ENCODE measurements at places on chromosomes 1 and 21.

- no peak for DNase-seq
Measured at GRCh38 chr21:45096217-45096616, 21.8 kb downstream of the ADARB1 start.

GRCh38 chr1:236727521-236727920 lies 41.2 kb downstream of the ACTN2 start:
- no peak for DNase-seq

GRCh38 chr21:34932233-34932632 lies 116.9 kb downstream of the RUNX1 start:
- no peak for DNase-seq

GRCh38 chr21:17795146-17796036 lies 23.8 kb downstream of the C21orf91 start:
- DNase-seq, result no peak

DNA sequence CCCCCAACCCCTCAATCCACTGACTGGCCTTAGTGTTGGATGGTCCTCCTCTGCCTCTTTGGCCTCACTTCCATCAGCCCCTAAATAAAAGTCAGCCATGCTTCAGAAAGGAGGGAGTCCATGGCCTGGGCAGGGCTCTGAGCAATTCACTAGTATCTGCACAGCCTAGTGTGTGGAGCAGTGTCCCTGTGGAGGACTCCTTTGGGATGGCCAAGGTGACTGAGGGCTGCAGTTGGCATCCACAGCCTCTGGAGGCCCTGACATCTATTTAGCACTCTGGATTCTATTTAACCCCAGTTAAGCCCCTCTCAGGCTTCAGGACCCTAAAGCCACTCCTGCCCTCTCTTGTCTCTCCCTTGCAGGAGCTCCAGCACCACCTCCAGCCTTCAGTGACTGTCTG lies 3.6 kb downstream of the THEM5 start:
- no peak for DNase-seq

GRCh38 chr1:37509181-37509580 lies 5.4 kb downstream of the MEAF6 start:
- no peak for DNase-seq

DNA sequence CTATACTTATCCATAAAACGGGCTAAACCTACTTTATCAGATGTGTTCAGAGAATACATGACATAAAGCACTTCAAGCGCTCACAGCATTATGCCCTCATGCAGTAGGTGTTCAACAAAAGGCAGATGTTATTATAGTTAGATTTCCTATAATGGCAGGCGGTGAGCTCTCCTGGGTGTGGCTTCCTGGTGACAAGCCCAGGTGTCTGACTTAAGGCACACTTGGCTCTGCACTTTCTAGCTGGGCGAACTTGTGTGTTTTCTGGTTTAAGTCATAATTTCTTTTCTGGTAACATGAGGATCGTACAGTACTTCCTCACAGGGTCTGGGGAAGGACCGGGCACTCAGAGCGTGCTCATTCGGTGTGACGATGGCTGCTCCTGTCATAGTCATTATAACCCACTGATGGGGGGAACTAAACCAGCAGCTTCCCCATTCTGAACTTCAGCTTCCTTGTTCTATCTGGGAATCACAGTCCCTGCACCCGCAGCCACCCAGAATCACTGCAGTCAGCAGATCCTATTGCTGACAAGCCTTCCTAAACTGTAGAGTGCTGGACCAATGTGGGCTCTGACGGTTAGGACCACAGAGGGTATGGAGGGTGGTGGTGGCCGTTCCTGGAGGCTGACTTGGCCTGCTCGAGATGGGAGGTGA lies 52.8 kb downstream of the IGSF21 start:
- DNase-seq, result no peak

GRCh38 chr1:214224611-214225354 lies 56.2 kb upstream of the SMYD2 start:
- no peak for DNase-seq

DNA sequence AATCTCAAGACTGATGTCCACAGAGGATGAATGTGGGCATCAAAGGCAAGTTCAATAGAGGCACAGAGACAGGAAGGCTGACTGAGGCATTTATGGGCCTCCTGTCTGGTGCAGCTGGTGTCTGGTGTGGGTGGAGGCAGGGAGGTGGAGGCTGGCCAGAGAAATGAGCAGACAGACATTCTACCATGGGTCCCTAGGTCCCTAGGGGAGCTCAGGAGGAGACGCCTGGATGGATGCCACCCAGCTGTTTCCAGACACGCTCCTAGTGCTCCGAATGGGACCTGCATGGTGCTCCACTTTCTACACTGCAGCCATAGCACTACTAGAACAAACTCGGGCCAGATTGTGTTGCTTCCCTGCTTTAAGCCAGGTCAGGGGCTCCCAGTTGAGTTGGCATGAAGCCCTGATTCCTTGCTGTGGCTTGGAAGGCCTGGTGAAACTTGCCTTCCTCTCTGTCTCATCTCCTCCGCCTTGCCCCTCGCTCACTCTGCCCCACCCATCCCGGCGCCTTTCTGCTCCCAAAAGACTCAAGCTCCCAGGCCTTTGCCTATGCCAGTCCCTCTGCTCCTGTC lies 25.3 kb downstream of the PADI2 start:
- DNase-seq, result no peak

DNA sequence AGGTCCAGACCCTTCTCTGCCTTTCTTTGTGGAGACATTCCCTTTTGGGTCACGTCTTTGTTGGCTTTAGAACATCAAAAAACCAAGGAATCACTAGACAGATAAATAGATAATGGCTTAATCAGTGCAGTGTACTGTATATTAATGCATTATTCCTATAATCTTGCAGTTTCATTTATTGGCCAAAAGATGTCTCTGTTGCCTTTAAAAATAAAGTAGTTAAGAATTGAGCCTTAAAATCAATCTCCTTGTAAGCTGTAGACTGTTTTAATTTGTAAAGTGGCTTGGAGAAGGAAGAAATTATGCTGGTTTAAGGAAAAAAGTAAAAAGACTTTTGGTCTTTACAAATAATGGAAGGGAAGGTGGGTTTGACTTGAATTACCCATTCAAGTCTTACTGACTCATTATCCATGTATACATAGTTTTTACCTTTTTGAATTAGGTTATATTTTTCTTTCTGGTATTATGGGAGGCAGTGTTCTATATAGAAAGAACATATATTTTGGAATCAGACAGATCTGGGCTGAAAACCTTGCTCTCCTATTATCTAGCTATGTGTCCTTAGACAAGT lies 84.6 kb downstream of the VPS13D start:
- no peak for DNase-seq

GRCh38 chr21:37324558-37324957 lies 42.0 kb upstream of the DYRK1A start:
- no peak for DNase-seq

- no peak for DNase-seq
Measured at GRCh38 chr21:45982092-45982757, 655 bp downstream of the COL6A1 start.

DNA sequence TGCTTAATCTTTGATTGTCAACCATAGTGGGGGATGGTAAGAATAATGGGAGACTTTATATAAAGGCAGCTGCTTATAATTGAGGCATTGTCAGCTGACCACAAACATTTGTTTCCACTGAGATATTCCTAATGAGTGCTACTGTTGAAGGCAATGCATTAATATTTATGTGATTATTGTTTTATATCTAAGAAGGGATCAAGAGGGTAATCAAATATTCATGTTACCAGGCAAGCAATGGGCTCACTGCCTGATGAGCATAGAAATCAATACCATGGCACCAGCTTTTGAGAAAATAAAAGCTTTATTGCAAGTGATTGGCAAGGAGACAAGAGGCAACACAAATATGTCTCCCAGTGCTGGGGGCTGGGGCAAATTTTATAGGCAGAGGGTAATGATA lies 706.7 kb upstream of the ADAMTS5 start:
- DNase-seq, result no peak

DNA sequence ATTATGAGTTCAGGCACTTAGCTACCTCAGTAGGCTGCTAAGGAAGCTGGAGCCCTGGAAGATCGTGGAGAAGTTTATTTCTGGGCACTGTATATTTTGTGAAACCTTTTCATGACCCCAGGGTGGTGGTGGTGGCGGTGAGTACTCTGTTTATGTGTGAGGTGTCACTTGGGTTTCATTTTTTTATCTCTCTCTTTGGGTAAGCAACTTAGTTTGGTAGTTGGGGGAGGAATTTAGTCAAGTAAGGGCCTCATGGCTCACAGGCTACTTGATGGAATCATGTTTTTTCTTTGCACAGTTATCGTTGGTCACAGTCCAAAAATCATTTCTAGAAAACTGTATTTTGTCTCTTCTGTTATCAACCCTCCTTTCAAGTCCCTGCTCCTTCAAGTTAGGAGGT lies 33.9 kb downstream of the C1orf141 start:
- no peak for DNase-seq

GRCh38 chr1:109040627-109040988 lies 1.3 kb downstream of the WDR47 start:
- DNase-seq, result no peak

DNA sequence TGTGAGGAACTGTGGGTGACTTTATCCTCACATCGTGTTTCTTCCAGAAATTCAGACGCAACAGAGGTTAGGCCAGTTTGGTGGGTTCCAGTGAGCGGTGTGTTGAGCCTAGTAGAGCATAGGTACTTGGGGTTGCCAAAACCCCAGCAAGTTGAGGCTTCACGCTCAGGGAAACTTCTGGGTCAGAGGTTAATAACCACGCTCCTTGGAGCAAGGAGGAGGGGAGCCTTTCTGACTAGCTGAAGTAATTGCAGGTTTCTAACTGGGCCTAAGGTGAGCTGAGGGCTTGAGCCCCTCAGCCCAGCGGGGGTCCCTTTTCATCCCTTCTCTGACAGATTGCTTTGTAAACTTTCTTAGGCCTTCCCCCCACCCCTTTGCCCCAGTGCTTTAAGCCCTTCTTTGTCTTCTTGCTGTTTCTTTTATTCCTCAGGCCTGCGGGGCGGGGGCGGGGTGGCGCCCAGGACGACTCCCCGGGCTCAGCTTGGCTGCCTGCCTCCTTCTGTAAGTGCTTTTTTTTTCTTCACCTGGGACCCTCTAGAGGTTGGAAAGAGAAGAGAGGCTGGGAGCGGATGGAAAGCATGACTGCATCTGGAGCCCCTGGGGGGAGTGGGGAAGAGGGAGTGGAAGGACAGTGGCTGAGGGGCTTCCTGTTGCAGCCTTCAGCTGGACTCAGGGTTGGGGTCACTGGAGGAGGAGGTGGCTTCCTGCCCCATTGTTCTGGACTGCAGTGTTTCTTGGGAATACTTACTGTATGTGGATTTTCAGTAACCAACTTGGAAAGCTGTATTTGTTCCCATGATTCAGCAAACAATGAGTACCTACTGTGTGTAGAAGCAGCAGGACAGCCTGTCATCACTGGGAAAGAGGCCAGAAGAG lies 1.3 kb upstream of the ZNF436 start:
- no peak for DNase-seq

- no peak for DNase-seq
Measured at GRCh38 chr1:156225677-156226014, 12.8 kb downstream of the PMF1 start.

DNA sequence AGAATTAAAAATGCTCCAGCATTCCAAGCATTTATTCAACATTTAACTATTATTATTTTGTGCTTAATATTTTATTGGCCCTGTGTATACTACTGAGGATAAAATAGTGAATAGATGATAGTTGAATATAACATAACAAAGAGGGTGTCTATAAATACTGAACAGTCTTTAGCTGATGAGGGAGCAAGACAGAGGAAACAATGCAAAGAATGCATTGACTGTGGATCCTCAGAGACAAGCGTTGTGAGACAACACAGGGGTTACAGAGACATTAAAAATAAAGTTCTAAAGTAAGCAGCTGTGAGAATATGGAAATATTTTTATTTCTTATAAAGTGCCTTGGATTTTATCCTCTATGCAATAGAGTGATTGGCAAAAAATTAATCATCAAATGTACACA lies 1133.1 kb downstream of the PLA2G4A start:
- DNase-seq, result no peak

DNA sequence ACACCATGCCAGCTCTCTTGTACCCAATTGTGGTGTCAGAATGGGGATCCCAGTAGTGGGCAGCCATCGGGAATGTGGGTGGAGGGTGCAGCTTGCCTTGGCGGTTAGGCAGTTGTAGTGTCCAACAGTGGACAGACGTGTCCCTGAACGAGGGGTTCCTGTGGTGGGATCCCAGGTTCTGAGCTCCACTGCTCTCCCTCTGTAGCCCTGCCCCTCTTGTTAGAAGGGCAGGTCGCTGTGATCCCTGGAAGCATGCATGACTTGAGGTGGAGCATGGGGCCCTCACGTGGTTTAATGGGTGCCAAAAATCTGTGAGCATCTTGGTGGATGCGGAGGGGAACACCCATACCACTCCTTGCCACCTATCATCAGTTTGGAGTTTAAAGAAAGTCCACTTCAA lies 4.3 kb downstream of the GALNT2 start:
- DNase-seq, result no peak

GRCh38 chr1:181160998-181161870 lies 72.7 kb downstream of the IER5 start:
- DNase-seq, result no peak

DNA sequence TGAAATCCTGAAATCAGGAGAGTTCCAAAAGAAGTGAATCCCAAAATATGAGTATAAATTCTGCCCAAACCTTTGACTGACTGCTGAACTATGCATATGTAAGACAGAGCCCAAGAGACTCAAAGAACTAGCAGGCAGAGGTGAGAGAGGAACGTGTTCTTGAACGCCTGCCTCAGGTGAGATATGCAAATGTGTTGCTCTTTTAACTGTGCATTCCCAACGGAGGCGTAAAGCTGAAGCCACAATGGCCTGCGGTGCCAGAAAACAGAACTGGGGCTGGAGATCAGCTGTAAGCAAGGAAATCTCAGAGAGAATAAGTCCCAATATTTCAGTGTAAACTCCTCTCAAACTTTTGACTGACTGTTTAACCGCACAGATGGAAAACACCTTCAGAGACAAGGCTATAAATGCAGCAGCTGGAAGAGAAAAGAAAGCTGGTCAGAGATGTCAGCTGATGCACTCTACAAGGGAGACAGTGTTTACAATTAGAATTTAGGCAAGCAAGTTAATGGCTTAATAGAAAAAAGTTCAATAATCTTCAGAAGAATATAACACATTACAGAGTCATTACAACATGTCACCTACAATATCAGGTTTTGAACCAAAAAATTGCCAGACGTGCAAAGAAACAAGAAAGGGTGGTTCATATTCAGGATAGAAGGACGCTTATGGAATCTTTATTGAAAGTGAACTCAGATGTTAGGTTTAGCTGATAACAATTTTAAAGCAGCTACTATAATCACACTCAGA lies 43.0 kb upstream of the TRIM67 start:
- no peak for DNase-seq

DNA sequence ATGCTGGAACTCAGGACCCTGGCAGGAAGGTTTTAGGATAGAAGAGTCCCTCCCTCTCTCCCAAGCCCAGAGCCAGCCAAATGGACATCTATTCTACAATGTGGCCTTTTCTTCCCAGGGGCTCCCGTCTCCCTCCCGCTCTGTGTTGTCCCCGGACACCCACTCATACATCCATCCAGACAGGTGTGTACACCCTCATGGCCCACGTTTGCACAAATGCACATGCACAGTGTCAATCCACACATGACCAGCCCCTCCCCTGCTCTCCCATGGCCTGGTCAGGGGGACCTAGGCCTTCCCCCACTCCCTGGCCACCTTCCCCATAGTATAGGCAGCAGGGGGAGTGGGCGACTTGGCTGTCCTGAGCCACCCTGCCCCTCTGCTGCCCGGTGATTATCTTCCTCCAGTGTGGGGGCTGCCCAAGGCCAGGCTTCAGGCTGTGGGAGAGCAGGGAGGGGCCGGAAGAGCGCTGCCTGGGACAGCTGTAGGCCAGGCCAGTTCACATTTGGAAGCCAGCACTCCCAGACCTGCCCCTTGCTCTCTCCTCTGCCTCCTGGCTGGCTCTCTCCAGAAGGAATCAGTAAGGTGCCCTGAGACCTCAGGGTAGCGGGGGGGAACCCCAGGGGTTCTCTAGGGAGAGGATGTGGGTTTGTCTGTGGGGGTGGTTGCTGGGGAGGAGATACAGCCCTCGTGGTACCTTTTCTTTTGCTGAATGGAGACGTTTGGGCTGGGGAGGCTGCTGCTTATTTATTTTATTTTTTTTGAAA lies 4.1 kb upstream of the PTPN7 start:
- DNase-seq, result peak; percentile 55

Measured in stimulated activated CD8-positive, alpha-beta memory T cell treated with anti-CD3 and anti-CD28 coated beads, Interleukin-2, amount 100 ng/mL, for 1 hour (primary cell).